Breast epithelium (tissue), 4 donors: ENCODE measurements at places on chromosomes 5 and 9. TPM values are rescaled to one million over a fixed set of nuclear protein-coding genes. Genes with fewer than 3 reads are reported as not detected.
A peak's percentile ranks its signal among the peaks of the same experiment; 100 is the strongest.

GRCh38 chr5:76733049-76733417 is 17.1 kb downstream of the F2R start:
- H3K36me3 ChIP-seq, result no peaks in the 10 kb centered on the region
- H3K4me1 ChIP-seq, result no peaks in the 10 kb centered on the region
- H3K27ac ChIP-seq, result no peak overlapping the region
- H3K4me3 ChIP-seq, result no peak overlapping the region
- H3K27me3 ChIP-seq, result no peaks in the 10 kb centered on the region

The CYSTM1 gene
- total RNA-seq, result 108 TPM

DNA sequence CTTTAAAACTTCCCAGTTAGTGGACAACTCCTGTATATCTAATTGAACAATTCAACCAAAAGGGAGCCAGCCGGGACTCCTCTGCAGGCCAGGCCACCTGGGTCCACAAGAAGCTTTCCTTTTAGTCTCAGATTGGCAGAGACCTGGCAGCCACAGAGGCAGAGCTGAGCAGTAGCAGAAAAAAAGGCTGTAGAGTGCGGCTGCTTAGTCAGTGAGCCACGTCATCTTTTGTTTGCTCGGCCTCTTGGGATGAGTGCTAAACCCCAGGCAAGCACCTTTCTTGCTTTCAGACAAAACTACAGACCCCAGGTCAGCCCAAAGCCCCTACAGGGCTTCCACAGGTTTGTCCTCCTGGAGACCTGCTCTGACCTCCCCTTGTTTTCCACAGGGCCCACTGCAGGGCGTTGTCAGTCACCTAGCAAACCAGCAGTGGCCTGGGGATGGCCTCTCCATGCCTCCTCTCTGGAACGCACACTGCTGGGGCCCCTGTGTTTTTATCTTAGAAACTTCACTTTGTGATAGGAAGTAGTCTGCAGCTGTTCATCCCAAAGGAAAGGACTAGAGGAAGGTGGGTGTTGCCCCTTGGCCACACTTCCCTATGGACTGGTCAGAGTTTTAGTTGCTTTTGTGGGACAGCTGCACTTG is 49.9 kb downstream of the SHB start:
- no peak overlapping the region for H3K4me3 ChIP-seq
- H3K36me3 ChIP-seq, result no peaks in the 10 kb centered on the region
- peak overlapping the region; percentile 64 for H3K27ac ChIP-seq
- peak; percentile 59 for DNase-seq
- H3K4me1 ChIP-seq, result peaks cover 32% of the 10 kb centered on the region
- no peaks in the 10 kb centered on the region for H3K27me3 ChIP-seq

GRCh38 chr5:151740958-151741373 is 17.5 kb downstream of the ATOX1 start:
- no peaks in the 10 kb centered on the region for H3K4me1 ChIP-seq

The TAF11L5 gene
- total RNA-seq, result not detected

The SLC6A7 gene
- total RNA-seq, result 0.16 TPM

The KIAA0825 gene
- 15.5 TPM for total RNA-seq

DNA sequence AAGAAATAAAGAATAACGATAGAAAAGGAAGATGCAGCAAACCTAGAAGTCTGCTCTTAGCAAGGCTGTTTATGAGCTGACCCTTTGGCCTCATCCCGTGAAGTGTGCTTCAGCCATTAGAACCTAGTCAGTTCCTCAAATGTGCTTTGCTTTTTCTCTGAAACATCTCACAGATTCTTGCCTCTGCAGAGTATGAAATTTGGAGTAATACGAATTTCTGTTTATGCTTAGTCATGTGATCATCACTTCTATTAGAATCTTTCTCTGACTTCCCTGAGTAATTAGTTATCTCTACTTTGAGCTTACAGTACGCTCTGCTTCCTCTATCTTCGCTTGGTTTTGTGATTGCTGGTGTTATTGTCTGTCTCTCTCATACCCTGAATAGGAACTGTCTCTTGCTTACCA is 11.3 kb downstream of the CYSTM1 start:
- H3K4me3 ChIP-seq, result no peak overlapping the region
- no peak for DNase-seq
- H3K36me3 ChIP-seq, result no peaks in the 10 kb centered on the region
- no peaks in the 10 kb centered on the region for H3K27me3 ChIP-seq
- H3K27ac ChIP-seq, result no peak overlapping the region
- no peaks in the 10 kb centered on the region for H3K4me1 ChIP-seq

GRCh38 chr5:147437161-147437596 is 72.7 kb downstream of the DPYSL3 start:
- no peaks in the 10 kb centered on the region for H3K36me3 ChIP-seq
- no peak overlapping the region for H3K4me3 ChIP-seq
- DNase-seq, result no peak
- no peaks in the 10 kb centered on the region for H3K27me3 ChIP-seq
- no peak overlapping the region for H3K27ac ChIP-seq

GRCh38 chr5:148856009-148856367 is 29.6 kb downstream of the ADRB2 start:
- no peak overlapping the region for H3K4me3 ChIP-seq
- no peak overlapping the region for H3K27ac ChIP-seq
- no peaks in the 10 kb centered on the region for H3K36me3 ChIP-seq
- DNase-seq, result no peak

The NIPBL gene
- 112 TPM for total RNA-seq

- DNase-seq, result peak; percentile 60
- peak overlapping the region; percentile 52 for H3K4me3 ChIP-seq
- H3K27ac ChIP-seq, result peak overlapping the region; percentile 85
- no peaks in the 10 kb centered on the region for H3K4me1 ChIP-seq
- no peaks in the 10 kb centered on the region for H3K27me3 ChIP-seq
- no peaks in the 10 kb centered on the region for H3K36me3 ChIP-seq
Observed at GRCh38 chr9:304106-304505, 89.4 kb downstream of the DOCK8 start.

DNA sequence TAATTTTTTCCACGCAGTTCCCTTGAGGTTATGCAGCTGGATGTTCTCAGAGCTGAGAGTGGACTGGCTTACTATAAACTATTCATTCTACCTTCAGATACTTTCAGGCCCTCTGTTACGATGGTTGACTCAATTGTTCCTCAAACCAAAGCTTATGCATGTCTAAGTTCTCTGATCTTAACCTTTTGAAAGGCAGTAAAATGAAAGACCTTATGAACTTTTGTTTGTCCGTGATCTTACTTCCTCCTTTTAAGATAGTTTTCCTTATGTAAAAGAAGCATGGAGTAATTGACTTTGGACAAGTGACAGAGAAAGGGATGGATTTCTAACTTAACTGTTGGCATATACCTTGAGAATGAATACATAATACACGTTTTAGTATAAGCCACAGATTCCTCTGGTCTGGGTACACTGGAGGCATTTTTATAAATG is 575.7 kb downstream of the PDE4D start:
- H3K4me1 ChIP-seq, result no peaks in the 10 kb centered on the region
- no peak overlapping the region for H3K27ac ChIP-seq
- H3K4me3 ChIP-seq, result no peak overlapping the region
- DNase-seq, result no peak

The EPB41L4B gene
- total RNA-seq, result 16.0 TPM

GRCh38 chr9:133538851-133539833 is 4.6 kb downstream of the ADAMTSL2 start:
- DNase-seq, result no peak
- no peaks in the 10 kb centered on the region for H3K36me3 ChIP-seq
- H3K27me3 ChIP-seq, result no peaks in the 10 kb centered on the region
- peak overlapping the region; percentile 55 for H3K27ac ChIP-seq
- H3K4me1 ChIP-seq, result peaks cover 3% of the 10 kb centered on the region
- peak overlapping the region; percentile 44 for H3K4me3 ChIP-seq

The WNK2 gene
- not detected for total RNA-seq

The NMUR2 gene
- total RNA-seq, result 0.33 TPM

The SLC2A6 gene
- total RNA-seq, result 1.8 TPM

The KIF24 gene
- 1.3 TPM for total RNA-seq

DNA sequence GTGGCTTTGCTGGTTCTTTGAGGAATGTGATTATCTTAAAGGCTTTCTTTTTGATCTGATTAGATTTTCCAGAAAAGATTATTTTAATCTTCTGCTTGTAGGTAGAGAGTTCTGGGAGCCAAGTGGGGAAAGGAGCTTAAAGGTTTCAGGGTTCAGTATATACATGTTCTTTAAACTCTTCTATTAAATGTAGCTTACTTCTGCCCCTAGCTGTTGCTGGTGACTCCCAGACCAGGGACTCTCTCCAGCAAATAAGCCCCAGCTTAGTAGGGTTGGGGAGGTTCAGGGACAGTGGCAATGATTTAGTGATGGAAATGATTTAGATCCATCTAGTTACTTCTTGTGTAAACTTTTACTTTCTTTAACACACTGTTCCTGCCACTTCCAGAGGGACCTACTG is 72.2 kb downstream of the SLC12A2 start:
- no peak for DNase-seq
- H3K4me1 ChIP-seq, result no peaks in the 10 kb centered on the region
- H3K36me3 ChIP-seq, result no peaks in the 10 kb centered on the region
- no peaks in the 10 kb centered on the region for H3K27me3 ChIP-seq
- no peak overlapping the region for H3K4me3 ChIP-seq
- H3K27ac ChIP-seq, result no peak overlapping the region
